K562 (cell line): ENCODE measurements at places on chromosomes 5 and 9.

- DNase-seq = no peak
These were observed 11.3 kb downstream of the CARD19 start for GRCh38 chr9:93107151-93107824.

- no peak for DNase-seq
These were observed 54.5 kb downstream of the GALNT12 start for GRCh38 chr9:98861781-98862504.

DNA sequence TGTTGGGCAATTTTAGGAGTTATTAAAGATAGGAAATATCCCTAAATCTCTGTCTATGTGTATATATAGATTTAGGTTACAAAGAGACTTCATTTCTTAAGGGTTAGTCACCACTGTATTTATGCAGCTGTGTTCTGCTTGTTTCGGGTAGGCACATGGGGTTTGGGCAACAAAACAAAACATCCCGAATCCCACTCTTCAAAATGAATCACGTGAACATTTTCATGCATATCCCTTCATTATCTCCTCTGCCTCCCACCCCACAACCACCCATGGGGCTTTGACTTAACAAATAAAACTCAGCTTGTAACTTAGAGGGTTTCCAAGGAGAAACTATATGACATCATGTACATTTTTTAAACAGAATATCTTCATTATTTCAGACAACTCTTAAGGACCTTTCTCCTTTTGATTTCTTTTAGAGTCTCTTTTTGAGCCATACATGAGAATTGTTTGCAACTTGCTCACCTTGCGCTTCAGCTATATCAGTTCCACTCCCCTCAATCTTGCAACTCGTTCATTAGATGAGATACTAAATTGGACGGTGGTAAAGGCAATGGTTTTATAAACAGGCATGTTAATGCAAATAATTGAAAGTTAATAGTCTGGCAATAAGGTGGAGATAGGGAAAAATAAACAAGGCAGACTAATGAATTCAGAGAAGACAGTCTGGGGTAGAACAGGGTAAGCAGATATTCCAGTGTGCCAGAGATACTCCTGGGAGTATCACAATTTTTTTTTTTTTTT lies 136.7 kb downstream of the CD180 start:
- no peak for DNase-seq

DNA sequence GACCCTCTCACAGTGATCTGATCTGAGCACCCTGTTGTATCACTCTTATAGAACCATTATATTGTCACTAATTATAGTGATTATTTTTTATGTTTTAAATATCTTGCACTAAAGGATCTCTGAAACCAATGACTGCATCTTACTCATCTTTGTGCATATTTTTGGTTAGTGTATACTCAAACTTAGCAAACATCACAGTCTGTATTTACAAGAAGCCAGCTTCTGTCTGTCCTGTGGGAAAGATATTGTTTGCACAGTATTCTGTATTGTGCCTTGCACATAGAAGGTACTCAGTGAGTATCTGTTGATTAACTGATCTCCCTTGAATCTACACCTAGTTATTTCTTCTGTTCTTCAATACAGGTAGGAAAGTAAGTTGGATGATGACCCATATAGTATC lies 131.5 kb downstream of the PAM start:
- DNase-seq = no peak

GRCh38 chr5:64347309-64347708 lies 158.5 kb upstream of the RGS7BP start:
- DNase-seq = no peak

DNA sequence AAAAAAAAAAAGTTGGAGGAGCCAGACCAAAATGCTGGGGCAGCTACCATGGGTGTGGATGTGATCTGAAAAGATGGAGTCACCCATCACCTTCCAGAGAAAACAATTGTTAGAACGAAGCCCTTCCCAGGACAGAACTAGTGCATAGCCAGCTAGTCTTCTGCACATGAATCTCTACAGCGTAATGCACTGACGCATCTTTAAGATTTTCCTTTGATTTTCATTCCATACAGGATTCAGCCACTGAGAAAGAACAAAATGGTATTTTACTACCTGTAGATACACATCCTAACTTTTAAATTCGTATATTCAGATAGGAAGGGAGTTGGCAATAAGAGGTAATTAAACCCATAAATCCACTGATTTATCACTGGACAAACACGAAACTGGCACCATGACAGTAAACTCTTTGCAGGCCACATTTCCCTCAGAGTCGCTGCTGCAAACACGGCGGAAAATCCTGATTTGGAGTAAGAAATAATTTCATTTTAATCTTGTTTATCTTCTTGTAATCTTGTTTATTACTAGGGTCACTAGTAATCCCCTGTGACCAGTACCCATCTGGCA lies 206.6 kb downstream of the SPOCK1 start:
- no peak for DNase-seq

- no peak for DNase-seq
These were observed 89.7 kb downstream of the CAAP1 start for GRCh38 chr9:26802921-26803320.
